ENCODE measurements at places on chromosomes 13 and 19.

GRCh38 chr19:46241626-46242025 is 12.1 kb downstream of the IGFL1 start:
- no peak for DNase-seq

DNA sequence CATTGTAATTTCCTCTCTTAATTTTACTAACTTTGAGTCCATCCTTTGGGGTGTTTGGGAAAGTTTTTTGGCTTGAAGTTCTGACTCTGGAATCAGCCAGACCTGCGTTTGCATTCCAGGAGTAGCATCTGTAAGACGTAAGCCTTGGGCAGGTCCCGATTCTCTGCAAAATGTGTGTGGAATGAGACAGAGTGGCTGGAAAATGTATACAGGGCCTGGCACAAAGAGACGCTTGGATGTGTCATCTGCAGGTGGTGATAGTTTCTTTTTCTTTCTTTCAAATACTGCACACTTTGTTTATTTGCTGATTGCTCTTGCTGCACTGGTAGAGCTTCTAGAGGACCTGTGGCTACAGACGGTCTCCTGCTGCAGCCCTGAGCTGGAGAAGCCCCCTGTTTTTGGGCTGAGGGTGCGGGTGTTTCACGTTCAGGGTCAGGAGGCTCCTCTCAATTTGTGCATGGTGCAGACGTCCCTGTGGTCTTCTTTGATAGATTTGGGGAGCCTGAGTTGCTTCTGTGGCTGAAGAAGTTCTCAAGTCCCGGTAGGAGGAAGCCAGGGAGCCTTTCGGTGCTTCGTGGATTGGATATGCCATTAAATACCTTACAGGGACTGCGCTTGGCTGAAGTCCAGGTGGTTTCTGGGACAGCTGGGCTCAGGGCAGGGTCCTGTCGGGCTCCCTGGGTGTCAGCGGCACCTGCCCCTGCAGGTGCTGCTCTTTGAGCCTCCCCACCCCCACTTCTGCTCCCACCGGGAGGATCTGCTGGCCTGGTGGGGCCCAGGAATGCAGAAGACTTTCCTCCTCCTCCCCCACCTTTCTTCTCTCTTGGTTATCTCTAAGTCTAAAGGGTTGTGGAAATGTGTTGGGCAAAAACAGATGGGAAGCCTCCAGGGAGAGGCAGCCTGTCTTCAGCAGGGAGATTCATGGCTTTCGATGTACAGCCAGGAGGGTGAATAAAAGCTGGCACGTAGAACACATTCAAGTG is 44.0 kb upstream of the GAS6 start:
- DNase-seq = no peak

DNA sequence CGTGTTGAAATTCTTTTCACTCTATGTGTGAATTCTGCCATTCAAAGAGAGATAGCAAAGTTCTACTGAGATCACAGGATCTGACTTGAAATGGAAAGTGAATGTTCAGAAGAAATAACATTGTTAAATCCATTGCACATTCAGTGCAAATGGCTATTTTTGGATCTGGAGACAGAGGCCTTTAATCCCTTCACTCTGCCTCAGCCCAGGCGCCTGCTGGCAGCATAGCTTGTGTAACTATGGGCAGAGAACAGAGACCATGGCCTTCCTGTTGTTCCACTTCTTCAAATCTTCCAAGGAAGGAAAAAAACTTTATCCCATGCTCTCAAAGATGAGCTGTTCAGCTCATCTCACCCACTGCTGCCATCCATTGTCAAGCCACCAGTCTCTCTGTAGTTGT is 265.4 kb downstream of the LMO7 start:
- DNase-seq = no peak

DNA sequence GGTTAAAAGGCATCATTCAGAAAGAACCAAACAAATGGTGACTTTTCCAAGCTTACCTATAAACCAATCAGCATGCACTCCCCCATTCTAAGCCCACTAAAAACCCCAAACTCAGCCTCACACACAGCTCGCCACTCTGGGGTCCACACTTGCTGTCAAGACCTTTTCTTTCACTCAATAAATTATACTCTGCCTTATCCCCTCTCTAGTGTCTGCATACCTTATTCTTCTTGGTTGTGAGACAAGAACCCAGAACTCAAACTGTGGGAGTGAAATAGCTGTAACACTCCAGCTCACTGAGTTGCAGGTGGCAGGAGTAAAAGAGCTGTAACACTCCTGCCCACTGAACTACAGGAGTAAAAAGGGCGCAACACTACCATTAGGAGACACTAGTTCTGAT is 559.0 kb downstream of the TBC1D4 start:
- DNase-seq = no peak

DNA sequence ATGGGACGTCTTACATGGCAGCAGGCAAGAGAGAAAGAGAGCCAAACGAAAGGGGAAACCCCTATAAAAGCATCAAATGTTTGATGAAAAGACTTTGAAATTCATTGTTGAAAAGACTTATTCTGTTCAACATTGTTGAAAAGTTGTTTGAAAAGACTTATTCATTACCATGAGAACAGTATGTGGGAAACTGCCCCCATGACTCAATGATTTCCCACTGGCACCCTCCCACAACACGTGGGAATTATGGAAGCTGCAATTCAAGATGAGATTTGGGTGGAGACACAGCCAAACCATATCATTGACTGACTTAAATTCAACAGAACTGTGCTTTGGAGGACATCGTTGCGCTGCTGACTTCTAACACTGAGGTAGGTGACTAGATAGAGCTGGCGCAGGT is 48.0 kb upstream of the RCBTB2 start:
- no peak for DNase-seq

- no peak for DNase-seq
Observed at GRCh38 chr19:34313188-34313587, 51.8 kb upstream of the GPI start.

- no peak for DNase-seq
Observed at GRCh38 chr13:36026531-36026930, 104.7 kb downstream of the DCLK1 start.

- DNase-seq = no peak
Observed at GRCh38 chr19:38706792-38707511, 37.3 kb downstream of the CAPN12 start.

DNA sequence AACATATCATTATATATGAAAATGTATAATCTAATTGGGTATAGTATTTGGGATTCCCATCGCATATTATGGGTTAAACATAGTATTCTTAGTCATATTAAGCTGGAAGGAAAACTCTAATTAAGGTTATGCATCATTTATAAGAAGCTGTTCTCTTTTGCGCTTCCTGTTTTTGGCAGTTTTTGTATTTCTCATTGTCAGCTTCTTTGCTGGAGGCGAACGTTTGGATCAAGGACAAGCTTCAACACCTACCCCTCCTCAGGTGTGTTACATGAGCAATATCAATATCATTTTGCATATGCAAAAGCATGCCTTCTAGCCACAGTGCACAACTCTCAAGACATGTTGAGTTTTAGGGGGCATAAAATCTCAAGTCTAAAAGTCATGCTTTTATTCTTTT is 439.8 kb downstream of the TDRD3 start:
- no peak for DNase-seq

DNA sequence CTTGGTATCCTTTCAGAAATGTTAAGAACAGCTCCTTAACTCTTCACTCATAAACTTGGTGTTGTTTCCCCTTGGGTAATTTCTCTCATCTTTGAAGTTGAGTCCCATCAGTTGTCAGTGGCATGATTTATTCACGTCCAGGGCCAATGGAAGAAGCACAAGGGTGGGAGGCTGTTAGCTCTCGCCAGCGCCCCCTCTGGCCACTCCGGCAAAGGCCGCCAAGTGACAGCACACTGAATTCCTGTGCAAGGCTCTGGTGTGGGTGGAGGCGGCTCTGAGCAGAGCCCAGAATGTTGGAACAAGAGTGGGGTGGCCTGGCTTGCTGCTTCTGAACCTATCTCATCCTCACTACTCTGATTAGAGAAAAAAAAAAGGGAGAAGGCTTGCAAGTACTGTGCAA is 13.1 kb upstream of the MEDAG start:
- peak; percentile 39 for DNase-seq

GRCh38 chr13:23268441-23268840 is 87.7 kb downstream of the SGCG start:
- no peak for DNase-seq

- no peak for DNase-seq
Observed at GRCh38 chr13:50843257-50844083, at the start of gene DLEU7. DLEU7 (minus strand) TSS chr13:50843692; CDS start chr13:50843646, 46 bp downstream.

Data from activated CD4-positive, CD25-positive, alpha-beta regulatory T cell treated with anti-CD3 and anti-CD28 coated beads, Interleukin-2, amount 50 U/mL, for 72 hours (primary cell).